ENCODE measurements at places on chromosomes 3 and 15.

DNA sequence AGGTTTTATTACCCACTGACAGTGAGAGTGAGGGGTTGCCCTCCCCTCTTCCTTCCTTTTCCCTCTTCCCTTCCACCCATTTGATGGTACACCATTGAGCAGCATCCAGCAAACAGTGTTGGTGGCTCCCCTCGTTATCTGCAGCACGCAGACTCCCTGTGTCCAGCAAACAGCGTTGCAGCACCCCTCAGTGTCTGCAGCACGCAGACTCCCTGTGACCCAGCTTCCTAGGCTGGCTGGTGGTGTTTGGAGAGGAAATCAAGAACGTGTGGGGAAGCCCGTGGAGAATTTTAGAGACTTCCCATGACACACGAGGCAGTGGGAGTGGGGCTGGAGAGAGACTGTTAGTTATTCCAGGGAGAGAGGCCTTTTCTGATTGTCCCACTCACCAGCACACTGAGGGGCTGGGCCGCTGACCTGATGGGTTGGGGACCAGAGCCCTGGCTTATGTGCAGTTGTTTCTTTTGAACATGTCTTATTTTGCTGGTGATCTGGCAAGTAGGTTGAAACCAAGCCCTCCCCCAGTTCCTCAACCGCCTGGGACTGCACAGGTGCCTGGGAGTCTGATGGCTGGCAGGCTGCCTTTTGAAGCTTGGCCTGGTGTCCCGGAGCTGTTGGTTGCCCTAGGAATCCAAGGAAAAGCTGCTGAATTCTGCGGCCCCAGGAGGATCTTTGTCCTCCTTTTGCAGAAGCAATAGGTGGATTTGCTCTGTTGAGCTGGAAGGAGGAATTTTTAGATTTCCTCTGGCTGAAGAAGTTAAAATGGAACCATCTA, 19.0 kb downstream of the APBA2 start:
- peak; percentile 15 for DNase-seq

DNA sequence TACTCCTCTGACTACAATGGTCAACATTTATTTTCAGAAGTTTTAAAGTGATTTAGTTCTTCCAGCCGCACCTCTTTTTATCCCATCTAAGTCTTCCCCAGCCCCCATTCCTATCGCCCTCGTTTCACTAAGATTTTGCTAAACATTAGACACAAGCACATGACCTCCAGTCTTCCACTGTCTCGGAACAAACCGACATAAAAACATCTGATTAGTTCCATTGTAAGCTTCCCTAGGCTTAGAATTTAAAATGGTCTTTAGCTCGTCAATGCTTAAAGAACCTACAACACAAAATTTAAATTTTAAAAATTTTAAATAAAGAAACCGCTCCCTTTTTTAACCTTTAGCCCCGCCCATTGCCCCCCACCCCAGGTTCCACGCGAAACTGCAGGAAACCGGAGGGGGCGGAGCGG, 284 bp upstream of the TSC22D2 start:
- no peak for DNase-seq

GRCh38 chr3:127568586-127568985, 21.9 kb downstream of the TPRA1 start:
- DNase-seq: no peak

DNA sequence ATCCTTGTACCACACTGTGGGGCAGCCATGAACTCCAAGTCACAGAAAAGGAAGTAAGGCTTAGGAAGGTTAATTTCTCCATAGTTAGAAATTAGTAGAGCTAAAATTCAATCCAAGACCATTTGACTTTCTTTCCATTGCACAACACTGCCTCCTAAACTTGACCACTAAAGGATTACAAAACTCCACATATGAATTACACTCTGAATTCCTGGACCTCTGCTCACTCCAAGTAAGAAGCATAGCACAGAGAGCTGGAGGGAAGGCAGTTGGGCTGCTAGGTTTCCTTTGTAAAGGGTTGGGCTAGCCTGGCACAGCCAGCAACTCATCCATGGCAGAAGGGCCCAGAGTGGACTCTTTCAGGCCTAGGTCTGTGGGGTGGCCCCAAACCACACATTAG, 134.4 kb downstream of the MYLK start:
- DNase-seq: no peak

- DNase-seq: no peak
Observed at GRCh38 chr3:10753964-10754363, 62.1 kb upstream of the SLC6A11 start.

All from amygdala (tissue), 56 donors.